Stimulated activated CD4-positive, alpha-beta T cell treated with anti-CD3 and anti-CD28 coated beads, Interleukin-1b, Interleukin-23, amount 100 ng/mL, for 24 hours (primary cell): ENCODE measurements at places on chromosomes 7 and 10.

DNA sequence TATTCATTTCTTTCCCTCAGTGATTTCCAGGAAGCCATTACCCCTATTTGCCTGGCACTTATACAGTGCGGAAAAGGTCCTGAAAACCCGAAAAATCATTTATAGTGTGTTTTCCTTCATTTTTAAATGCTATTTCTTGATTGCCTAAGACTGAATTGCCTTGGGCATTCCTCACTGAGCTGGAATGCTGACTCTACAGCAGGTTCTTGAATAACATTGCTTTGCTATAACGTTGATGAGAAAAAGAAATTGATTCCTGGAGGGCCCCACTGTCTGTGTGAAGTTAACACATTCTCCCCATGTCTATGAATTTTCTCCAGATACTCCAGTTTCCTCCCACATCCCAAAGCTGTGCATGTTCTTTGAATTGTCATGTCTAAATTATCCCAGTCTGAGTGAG lies 308.5 kb downstream of the EXOC4 start:
- DNase-seq = no peak

DNA sequence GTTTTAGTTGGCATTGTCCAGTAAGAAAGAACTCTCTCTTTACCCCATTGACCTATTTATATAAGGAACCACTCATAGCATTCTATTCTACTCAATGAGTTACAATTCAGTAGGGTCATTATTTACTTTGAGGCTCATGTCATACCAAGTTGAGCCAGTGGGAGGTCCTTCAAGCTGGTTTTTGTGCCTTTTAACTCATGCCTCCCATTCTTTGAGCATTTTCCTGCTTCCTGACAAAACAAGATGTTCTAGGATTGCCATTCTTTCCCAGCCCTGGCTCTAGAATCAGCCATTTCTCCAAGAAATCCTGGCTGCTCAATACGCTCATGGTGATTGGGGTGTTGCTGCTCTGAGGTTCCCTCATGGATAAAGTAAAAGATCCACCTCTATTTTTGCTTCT lies 250.1 kb downstream of the ABCA13 start:
- DNase-seq = no peak

GRCh38 chr7:90599038-90599437 lies 2.9 kb downstream of the CDK14 start:
- no peak for DNase-seq

GRCh38 chr10:20017961-20018360 lies 201.7 kb downstream of the PLXDC2 start:
- no peak for DNase-seq

DNA sequence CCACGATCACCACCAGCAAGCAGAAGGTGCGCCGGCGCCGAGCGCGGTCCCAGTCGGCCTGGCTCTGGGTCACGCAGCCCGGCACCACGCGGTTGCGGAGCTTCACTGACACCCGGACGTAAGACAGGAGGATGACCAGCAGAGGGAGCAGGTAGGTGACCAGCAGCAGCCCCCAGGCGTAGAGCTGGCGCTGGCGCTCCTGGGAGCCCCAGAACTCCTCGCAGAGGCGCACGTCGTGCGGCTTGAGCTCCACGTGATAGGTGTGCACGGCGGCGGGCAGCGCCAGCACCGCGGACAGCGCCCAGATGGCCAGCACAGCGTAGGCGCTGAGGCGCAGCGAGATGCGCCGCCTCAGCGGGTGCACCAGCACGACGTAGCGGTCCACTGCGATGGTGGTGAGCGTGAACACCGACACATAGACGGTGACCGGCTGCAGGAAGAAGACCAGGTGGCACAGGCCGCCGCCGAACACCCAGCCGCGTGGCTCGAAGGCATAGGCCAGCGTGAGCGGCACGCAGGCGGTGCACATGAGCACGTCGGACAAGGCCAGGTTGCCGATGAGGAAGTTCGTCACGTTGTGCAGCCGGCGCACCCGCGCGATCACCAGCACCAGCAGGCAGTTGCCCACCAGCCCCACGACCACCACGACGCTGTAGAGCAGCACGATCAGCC lies 920 bp downstream of the PRLHR start:
- peak; percentile 6 for DNase-seq

- no peak for DNase-seq
Measured at GRCh38 chr7:154628556-154628955, 374.4 kb downstream of the PAXIP1 start.

DNA sequence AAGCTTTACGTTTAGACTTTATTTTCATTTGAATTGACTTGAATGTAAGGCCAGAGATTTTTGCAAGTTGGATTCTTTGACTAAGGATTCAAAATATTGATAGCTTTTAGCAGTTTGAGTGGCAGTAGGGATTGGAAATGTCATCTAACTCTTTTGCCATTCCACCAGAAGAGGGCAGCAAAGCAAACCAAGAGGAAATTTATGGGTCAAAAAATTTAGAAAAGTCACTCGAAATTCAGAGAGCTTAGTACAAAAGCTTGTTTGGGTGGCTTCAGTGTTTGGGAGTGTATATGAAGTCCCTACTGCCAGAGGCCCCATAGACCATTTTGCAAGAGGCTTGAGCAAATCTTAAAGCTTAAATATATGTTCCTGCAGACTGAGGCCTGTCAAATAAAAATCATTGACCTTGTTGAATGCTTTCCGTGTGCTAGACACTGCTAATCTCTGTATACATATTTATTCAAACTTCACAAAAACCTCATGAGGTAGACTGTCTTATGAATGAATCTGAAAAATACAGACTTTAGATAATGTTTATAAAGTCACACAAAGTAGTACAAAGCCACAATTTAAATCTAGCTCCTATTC lies 44.6 kb upstream of the RSBN1L start:
- DNase-seq = no peak

- no peak for DNase-seq
Measured at GRCh38 chr7:30163231-30163894, 28.6 kb downstream of the MTURN start.
